ENCODE measurements at places on chromosomes 13 and 19.

GRCh38 chr13:68410007-68410406, 1179.9 kb upstream of the PCDH9 start:
- no peak for DNase-seq

- no peak for DNase-seq
These were observed 3.9 kb downstream of the PPM1N start for GRCh38 chr19:45502111-45502510.

DNA sequence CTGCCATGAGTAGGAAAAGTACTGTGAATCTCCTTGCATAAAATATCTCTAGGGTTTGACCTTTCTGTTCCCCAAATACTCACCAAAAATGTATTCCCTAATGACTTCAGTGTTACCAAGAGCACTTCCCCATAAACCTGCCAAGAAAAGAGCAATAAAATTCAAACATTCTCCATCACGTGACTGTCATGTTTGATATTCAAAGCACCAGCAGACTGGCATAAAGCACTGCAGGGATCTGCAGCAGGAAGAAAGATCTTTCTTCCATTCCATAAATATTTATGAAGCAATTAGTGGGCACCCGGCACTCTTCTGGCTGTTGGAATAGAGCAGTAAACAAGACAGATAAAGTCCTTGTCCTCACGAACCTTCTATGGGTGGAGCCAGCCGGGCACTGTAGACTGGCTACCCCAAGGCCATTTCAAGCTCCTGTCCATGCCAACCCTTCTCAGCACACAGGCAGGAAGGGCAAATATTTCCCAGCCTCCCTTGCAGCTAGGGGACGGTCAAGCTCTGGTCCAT, 20.3 kb downstream of the PLA2G4C start:
- no peak for DNase-seq

- DNase-seq: no peak
These were observed 151.6 kb downstream of the GPC6 start for GRCh38 chr13:93378184-93378583.

- DNase-seq: no peak
These were observed 39.2 kb upstream of the MIR17HG start for GRCh38 chr13:91308299-91308698.

- no peak for DNase-seq
These were observed 5.2 kb downstream of the SLC25A42 start for GRCh38 chr19:19068659-19069654.

DNA sequence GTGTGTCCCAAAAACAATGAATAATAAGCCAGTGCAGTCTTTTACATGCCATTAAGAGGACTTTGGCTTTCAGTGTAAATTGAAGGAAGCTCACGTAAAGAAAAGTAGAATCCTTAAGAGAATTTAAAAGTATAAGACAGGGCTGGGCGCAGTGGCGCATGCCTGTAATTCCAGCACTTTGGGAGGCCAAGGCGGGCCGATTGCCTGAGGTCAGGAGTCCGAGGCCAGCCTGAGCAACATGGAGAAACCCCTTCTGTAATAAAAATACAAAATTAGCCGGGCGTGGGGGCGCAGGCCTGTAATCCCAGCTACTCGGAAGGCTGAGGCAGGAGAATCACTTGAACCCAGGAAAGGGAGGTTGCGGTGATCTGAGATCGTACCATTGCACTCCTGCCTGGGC, 17.9 kb upstream of the ZNF253 start:
- DNase-seq: no peak

DNA sequence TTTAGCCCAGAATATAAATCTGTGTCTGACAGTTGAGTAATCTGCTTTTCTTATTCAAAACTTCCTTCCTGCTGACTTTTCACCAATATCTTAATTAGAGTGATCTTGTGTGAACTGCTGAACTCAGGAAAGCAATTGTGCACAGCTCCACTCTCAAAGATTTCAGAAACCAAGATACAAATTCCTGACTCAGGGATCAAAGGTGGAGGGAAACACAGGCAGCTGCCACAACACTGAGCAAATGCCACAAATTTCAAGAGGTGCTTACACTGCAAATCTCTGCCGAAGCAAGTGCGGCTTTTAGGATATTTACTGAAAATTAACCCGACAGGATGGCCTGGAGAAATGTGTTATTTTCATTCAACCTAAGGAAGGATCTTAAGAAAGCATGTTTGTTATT, 111.4 kb downstream of the STOML3 start:
- DNase-seq: no peak

GRCh38 chr13:79837741-79838450, 356.9 kb downstream of the NDFIP2 start:
- no peak for DNase-seq

- no peak for DNase-seq
These were observed 11.3 kb downstream of the LCP1 start for GRCh38 chr13:46170687-46171086.

- no peak for DNase-seq
These were observed 638.8 kb upstream of the SLITRK6 start for GRCh38 chr13:86438034-86438433.

DNA sequence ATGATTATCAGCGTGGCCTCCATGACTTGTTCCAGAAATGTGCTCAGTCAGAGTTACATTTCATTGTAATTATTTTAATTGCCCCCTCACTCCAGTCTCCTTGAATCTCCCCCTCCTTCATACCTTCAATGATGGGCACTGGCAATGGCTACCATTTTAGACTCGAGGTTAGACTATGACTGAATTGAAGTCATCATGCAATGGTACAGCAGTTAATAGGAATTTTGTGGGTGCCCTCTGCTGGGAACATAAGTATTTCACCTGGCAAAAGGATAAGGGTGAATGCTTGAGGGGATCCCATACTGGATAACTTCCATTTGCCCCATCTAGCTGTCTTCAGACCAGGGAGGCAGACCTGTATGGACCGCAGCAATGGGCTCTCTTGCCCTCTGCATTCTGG, 32.2 kb upstream of the USP12 start:
- no peak for DNase-seq

GRCh38 chr19:33456845-33457220, 64.8 kb downstream of the PEPD start:
- no peak for DNase-seq

DNA sequence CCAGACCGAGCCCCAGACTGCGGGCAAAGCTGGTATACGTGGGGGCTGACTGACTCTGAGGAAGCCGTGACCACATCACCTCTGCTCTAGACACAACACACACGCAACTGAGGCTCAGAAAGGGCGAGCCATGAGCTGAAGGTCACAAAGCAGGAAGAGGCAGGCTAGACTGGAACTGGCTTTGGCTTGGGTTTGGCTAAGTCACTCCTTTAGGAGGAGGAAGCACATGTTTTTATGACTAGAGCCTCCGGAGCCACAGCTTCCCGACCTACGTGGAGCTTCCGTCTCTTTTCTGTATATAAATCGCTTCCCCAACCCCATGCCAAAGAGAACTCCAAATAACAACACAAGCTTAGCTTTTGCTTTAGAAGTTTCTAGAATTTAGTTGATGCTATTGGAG, 48.0 kb downstream of the RFX2 start:
- no peak for DNase-seq

DNA sequence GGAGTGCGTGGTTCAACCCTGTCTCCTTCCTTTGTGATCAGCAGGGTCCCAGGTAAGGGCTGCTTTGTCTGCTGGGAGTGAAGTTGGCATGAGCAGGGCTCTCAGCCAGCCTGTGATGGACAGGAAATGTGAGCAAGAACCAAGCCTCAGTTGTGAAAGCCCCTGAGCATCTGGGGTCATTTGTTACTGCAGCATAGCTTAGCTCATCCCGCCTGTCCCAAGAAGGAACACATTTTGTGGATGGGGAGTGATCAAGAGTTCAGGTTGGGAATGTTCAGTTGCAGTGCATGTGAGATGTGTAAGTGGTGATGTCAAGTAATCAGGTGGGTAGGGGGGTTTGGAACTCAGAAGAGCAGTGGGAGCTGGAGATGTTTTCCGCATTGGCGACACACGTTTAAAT, 152.4 kb downstream of the DPF1 start:
- no peak for DNase-seq

GRCh38 chr13:110726726-110727125, 13.2 kb downstream of the ING1 start:
- no peak for DNase-seq

DNA sequence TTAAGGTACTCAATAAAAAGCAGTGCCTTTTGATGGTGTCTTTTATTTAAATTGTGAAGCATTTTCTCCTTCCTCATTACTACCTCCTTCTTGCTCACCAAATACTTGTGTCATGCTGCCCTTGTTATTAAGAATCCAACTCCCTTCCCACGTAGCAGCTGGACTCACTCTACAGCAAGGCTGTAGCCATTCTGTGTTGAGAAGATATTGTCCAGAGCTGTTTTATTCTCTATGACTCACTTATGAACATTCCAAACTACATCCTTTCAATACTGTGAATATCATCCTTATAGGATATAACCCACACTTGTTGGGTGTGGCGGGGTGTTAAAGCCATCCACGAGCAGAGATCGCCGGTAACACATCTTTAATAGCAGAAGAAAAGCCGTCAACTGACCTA, 1671.5 kb upstream of the SLC10A2 start:
- no peak for DNase-seq

- DNase-seq: no peak
These were observed 8.8 kb downstream of the PAF1 start for GRCh38 chr19:39381910-39382611.

DNA sequence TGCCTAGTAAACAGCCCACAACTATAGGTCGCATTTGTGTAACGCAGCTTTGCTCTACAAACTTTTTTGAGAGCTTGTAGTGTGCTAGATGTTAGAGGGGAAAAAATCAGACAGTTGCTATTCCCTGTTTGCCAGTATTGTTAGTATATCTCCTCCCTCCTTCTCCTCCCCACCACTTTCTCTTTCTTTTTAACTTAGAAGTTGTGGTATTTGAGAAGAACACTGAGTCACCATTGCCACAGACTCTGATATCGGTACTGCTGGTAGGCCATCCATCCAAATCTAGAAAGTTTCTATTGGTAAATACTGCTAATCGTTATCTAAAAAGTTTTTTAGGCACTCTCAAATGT, 666 bp downstream of the POMP start:
- DNase-seq: no peak

DNA sequence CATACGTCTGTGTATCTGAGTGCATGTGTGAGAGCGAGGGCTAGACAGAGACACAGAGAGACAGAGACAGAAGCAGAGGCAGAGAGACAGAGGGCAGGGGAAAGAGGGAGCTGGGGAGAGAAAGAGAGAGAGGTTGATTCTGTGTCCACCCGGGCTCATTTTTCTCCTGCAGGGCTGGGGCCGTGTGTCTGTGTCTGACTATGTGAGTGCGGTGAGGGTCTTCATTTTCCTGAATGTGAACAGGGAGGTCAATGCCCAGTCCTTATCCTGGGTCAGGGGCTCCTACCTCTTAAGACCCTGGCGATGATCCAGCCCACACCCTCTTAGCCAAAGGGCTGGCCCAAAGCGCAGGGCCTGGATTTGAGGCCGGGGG, 17.7 kb downstream of the LRRC4B start:
- DNase-seq: no peak

DNA sequence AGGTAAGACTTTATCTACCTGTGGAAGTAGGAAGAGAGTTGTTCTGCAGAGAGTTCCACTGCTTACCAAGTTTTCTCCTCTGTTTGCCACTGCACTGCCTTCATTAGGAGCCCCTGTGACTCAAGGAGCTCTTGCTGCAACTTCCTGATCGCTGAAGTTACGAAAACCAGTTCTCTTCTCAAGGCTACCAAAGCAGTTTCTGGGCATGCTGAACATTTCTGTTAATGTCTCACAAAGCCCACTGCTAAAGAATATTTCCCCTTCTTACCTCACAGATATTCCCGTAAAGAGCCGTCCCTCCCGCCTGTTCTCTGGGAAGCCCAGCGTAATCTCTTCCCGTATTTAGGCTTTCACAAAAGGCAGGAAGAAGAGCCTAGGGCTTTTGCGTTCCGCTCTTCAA, 82.6 kb upstream of the OXGR1 start:
- peak; percentile 4 for DNase-seq

- DNase-seq: no peak
These were observed 1207.2 kb downstream of the SLITRK1 start for GRCh38 chr13:82675024-82675423.

DNA sequence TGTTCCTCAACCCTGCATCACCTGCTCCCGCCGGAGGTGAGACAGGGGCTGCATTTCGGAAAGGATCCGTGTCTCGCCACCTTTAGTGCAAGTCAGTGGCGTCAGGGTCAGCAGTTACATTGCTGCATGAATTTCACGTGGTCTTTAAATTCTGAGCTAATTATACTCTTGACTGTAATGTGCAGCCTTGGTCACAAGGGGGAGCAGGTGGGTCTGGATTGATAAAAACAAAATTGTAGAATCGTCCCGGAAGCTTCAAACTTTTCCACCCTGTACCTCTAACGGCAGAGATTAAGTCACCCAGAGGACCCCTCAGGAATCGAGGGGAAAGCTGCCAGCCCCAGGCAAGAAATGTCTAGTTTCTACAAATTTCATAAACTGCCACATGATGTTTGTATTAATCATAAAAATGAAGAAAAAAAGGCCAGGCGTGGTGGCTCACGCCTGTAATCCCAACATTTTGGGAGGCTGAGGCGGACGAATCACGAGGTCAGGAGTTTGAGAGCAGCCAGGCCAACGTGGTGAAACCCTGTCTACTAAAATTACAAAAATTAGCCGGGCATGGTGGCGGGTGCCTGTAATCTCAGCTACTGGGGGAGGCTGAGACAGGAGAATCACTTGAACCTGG, 20.2 kb downstream of the BBC3 start:
- DNase-seq: peak; percentile 62

DNA sequence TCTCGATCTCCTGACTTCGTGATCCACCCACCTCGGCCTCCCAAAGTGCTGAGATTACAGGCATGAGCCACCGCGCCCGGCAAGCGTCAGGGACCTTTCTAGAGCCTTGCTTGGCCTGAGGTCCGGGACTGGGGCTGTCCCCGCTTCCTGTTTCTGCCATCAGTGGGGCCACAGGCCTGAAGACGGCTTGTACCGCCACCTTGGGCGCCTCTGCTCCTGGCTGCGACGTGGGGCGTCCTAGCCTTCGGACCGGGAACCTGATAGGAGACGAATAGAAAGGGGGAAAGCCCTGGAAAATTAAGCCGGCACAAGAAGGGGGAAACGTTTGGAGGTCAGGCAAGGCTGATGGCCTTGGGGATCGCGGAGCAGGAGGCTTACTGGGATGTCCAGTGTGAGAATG, 35.1 kb downstream of the RNF6 start:
- no peak for DNase-seq

DNA sequence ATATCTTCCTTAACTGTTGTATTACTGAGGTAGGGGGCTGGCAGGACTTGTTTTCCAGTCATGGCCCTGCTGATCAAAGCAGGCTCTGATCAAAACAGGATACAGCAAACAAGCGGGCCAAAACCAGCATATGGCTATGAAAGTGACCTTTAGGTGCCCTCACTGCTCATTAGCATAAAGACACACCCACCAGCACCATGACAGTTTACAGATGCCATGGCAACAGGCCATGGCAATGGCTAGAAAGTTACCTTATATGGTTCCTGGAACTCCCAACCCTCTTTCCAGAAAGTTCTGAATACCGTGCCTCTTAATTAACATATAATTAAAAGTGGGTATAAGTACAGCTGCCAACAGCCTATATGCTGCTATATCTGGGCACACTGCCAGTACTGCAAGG, 551.4 kb upstream of the SGCG start:
- DNase-seq: no peak

- DNase-seq: no peak
These were observed 201.0 kb upstream of the RXFP2 start for GRCh38 chr13:31538067-31539042.

GRCh38 chr13:38685431-38685830, 1.4 kb upstream of the FREM2 start:
- no peak for DNase-seq

Measured in AG09319 (cell line).